ENCODE measurements at places on chromosomes 1 and 21. TPM values are rescaled to one million over a fixed set of nuclear protein-coding genes. Genes with fewer than 3 reads are reported as not detected.

- DNase-seq = peak; percentile 11
These were observed 255.3 kb downstream of the PDE4B start for GRCh38 chr1:66048011-66048410.

DNA sequence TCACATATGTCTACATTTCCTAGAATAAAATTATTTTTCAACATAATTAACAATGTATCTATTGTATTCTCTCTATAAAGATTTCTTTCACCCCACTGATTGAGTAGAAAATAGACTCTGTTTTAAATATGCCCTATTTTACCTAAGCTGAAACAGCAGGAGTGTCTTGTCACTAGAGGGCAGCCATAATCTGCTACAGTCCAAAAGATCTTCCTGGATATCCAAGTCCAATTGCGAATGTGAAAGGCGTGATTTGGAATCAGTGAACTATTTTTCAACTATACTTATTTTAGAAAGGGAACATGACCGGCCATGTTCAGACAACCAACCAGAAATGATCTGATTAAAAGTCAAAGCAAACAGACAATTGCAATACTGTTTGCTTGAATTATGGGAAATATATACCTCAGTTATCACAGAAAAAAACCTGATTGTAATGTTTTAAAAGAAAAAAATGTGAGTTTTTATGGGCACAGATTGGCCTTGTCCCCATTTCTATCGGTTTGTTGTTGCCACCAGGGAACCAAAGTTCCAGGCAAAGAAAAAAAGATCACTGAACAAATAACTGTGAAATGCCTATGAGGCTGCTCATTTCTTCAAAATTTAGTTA is 1211.0 kb upstream of the ADGRL4 start:
- peak; percentile 12 for DNase-seq

Gene TPTE
- not detected for total RNA-seq

GRCh38 chr1:29029667-29030066 is 94.0 kb downstream of the TMEM200B start:
- DNase-seq = no peak

GRCh38 chr21:38956856-38957571 is 151.3 kb downstream of the ETS2 start:
- peak; percentile 68 for DNase-seq

Gene CFHR2
- not detected for total RNA-seq

DNA sequence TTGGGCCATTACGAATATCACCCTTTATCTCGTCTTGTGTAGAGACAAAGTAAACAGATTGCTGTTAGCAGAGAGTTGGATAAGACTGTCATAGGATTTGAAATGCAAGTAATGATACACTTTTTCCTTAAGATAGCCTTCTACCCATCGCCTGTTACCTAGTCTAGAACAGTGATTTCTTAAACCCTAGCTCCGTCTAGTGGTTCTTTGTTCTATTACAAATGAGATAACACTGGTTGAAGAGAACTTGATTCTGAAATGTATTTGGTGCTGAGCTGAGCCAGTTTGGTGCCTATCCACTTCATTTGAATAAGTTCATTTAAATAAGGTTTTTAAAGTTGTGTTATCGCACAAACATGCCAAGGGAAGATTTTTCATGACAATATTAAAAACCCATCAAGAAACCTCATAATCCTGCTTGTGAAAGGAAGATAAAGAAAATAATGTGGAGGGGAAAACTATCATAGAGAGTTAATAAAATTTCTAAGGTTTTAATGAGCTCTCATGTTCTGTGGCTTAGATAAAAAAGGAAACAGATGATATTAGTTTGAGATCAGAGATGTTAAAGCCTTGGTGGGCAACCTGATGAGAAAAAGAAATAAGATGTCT is 1.5 kb upstream of the KCNH1 start:
- peak; percentile 75 for DNase-seq

GRCh38 chr1:25541425-25541824 is 2.0 kb upstream of the LDLRAP1 start:
- DNase-seq = no peak
